ENCODE measurements at places on chromosomes 4 and X.

GRCh38 chr4:76449833-76450232 lies 14.8 kb downstream of the SHROOM3 start:
- no peak for DNase-seq

- no peak for DNase-seq
These were observed 5.7 kb downstream of the MAGEE1 start for GRCh38 chrX:76433219-76433618.

- DNase-seq, result no peak
These were observed 36.3 kb downstream of the ATRX start for GRCh38 chrX:77749695-77750094.

GRCh38 chr4:64857815-64858214 lies 448.6 kb upstream of the TECRL start:
- no peak for DNase-seq

- DNase-seq, result no peak
These were observed 32.2 kb downstream of the TRMT44 start for GRCh38 chr4:8472689-8473197.
